ENCODE measurements at places on chromosomes 13 and 19.

GRCh38 chr19:7000333-7000732 lies 20.9 kb downstream of the MBD3L2B start:
- DNase-seq, result no peak

DNA sequence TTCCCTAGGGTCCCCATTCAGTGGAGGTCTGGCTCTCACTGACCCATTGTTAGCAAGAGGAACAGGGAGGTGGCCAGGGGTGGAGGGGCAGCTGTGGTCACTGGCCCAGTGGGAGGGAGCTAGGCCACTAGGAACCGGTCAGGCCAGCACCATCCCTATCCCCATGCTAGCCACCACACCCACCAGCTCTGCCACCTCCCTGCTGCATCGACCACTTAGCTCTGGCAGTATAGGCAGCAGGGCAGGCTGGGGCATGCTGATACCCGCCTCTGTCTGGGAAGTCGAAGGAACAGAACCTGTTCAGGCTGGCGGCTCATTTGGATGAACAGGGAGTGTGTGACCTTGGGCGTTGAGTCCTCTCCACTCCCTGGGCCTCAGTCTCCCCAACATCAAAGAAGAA lies 4.7 kb downstream of the PPP1R13L start:
- no peak for DNase-seq

GRCh38 chr13:68551701-68552522 lies 1321.8 kb upstream of the PCDH9 start:
- no peak for DNase-seq

DNA sequence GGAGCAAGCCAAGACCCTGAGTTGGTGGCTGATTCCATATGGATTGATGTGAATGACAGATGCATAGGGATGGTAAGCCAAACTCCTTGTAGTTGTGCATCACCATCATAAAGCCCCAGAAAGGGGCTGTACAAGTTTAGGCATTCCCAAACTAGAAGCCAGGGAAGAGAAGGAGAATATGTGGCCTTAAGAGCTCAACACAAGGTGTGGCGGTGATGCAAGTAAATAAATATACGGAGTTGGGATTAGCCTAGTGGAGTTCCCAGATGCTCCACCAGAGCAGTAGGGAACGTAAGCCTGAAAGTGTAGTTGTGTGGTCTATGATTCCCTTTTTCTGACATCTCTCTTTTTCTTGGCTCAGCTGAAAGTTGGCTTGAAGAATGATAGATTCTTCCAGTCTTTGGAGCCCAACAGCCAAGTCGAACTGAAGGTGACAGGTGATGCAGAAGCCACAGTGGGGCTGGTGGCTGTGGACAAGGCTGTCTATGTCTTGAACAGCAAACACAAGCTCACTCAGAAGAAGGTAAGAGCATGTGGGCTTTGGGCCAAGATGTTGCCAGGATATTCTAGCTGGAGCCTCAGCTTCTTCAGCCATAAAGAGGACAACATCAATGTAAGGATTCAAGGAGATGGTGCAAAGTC lies 30.1 kb downstream of the RDH8 start:
- DNase-seq, result no peak

DNA sequence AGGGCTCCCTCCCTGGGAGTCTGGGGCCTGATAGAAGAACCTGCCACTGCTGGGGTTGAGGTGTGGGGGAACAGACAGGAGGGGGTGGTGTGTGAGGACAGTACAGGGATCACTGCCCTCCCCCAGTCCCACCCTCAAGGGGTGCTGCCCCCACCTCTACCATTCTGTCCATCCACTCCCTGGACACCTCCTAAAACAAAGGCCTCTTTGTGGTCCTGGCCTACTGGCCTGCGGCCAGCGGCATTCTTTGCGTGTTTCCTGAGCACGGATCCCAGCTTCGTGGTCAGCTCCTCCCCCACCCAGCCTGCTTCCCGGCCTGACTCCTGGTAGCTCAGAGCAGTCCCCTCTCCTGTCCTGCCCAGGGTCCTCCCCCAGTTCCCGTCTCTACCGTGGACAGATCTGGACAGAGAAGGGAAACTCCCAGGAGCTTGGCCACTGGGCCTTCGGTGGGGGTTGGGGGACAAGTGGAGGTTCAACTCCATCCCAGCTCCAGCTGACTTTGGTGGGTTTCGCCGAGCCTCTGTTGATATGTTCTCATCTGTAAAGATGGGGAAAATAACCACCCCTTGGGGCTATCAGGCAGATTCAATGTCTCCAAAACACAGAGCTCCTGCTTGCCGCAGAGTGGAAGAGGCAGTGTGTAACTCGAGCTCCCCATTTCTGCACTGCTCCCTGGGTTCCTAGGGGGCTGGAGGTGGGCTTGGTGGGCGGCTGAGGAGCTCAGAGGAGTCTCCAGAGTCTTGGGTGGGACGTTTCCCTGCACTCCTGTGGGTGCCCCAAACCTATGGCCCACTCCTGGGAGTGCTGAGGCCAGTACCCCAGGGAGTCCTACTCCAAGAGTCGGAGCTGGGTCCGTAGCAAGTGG lies 48.7 kb downstream of the LYL1 start:
- peak; percentile 95 for DNase-seq

DNA sequence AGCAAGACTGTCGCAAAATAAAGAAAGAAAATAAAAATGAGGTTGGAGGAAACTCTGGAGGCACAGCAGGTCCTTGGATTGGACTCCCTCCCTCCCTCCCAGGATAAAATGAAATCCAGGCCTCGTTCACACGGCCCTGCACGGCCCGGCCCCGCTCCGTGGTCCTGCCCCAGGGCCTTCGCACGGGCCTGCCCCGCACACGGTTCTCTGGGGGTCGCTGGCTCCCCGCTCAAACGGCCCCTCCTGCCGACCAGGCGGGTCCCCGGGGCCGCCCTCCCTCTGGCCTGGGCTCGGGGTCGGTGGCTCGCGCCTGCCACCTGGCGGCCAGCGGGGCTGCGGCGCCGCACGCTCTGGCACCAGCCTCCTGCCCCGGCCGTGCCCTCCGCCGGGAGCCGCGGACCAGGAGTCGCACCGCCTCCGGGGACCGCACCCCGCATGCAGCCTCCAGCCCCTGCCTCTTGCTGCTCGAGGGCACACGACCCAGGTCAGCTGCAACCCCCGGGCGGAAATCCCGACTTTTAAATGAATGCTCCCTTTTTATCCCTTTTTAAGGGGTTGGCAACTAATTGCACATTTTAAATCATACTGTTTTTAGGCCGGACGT lies 1.5 kb upstream of the WDR18 start:
- peak; percentile 80 for DNase-seq

GRCh38 chr13:104773775-104774174 lies 1707.6 kb upstream of the SLC10A2 start:
- DNase-seq, result no peak

DNA sequence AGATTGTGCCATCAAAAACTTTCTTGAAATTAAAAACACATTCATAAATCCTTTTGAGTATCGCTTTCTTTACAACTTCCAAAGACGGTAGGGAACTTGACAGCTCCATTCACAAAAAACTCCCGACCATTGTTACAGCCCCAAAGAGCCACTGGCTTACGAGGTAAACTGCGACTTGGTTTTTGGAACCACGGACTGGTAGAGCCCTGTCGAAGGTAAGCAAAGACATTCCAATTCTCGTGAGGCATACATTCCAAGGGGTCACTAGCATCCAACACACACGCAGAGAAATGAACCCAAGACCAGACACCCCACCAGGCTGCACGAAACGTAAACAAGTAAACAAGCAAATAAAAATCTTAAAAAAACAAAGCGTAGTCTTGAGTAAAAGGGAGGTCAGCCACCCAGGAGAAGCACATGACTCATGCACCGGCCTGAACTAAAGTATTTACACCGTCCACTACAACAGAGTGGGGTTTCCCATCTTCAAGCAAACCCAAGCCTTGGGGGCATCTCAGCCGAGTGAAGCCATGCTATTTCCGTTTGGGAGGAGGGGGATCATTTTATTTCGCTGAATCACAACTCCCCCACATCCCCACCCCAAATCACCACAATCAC lies 1.4 kb downstream of the BRD4 start:
- no peak for DNase-seq

DNA sequence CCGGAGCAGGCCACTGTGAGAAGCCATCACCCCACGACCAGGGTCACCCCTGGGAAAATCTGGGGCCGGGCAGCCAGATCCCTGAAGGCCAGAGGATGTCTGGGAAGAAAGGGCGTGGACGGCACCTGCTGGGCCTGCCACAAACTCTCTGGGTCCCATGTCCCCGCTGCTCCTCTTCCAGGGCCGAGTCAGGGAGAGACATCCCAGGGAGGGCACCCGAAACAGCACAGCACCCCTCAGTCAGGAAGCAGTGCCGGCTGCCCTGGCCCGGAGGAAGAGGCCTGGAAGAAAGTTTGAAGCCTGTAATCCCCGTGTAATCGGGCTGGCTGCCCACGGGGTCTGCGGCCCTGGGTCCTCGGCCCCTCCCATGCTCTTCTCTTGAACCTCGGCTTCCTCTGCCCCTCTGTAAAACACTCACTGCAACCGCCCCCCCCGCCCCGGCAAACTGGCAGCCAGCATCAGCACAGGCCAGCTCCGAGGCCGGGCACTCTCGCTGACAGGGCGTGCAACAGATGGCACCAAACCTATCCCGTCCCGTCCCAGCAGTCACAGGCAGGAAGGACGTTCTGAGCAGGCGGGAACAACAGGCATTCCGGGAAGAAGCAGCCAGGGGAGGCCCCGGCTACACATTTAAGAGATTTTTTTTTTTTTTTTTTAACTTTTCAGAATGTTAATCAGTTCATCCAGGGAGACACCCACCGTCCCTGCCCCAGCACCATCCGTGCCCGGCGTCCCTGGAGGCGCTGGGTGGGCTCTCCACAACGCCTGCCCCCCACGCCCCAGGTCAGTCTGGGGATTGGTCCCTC lies 1.5 kb downstream of the SBNO2 start:
- DNase-seq, result peak; percentile 88

DNA sequence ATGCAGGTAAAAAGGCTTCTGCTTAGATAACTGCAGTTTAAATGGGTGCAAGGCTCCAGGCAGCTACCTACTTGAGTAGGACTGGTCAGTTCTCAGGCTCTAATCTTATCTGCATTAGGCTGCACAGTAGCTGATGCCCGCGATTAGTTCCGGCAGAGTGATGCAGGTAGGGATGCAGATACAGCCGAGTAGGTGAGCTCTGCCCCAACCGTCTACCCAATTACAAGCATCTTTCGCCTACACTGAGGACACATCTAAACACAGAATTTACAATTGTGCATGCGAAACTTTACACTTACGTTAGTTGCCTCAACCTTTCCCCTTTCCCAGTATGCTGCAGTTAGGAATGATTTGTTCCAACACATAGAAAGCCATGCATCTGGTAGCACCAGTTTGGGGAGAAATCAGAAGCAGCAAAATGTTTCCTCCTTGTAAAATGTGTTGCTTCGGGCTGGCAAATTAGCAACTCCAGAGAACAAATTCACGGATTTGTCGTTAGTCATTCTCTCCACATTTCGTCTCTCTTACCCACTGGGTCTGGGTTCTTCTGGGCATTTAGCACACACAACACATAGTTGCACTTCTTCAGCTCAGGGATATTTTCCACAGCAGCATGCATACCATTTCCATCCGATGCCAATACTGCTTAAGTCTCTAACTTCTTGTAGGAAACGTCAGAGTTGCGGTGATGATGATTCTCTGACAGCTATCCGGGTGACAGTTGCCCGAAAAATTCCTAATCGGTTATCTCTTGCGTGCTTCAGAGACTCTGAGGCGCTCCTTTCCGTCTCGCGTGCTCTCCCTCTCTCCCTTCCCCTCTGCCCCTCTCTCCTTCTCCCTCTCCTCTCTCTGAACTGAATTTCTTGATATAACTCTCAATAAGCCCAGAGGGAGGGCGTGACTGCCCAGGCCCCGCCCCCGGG lies at the start of gene PCDH9:
PCDH9 (minus strand) TSS at position 856 of the 923 bp plus-strand sequence. CDS start 1,896 bp downstream, outside the sequence.
- no peak for DNase-seq

GRCh38 chr19:19342086-19343015 lies 21.7 kb downstream of the MAU2 start:
- no peak for DNase-seq

- DNase-seq, result no peak
These were observed 50.5 kb downstream of the RFC3 start for GRCh38 chr13:33868343-33868994.
